ENCODE measurements at places on chromosomes 7 and 10. TPM values are rescaled to one million over a fixed set of nuclear protein-coding genes. Genes with fewer than 3 reads are reported as not detected.

DNA sequence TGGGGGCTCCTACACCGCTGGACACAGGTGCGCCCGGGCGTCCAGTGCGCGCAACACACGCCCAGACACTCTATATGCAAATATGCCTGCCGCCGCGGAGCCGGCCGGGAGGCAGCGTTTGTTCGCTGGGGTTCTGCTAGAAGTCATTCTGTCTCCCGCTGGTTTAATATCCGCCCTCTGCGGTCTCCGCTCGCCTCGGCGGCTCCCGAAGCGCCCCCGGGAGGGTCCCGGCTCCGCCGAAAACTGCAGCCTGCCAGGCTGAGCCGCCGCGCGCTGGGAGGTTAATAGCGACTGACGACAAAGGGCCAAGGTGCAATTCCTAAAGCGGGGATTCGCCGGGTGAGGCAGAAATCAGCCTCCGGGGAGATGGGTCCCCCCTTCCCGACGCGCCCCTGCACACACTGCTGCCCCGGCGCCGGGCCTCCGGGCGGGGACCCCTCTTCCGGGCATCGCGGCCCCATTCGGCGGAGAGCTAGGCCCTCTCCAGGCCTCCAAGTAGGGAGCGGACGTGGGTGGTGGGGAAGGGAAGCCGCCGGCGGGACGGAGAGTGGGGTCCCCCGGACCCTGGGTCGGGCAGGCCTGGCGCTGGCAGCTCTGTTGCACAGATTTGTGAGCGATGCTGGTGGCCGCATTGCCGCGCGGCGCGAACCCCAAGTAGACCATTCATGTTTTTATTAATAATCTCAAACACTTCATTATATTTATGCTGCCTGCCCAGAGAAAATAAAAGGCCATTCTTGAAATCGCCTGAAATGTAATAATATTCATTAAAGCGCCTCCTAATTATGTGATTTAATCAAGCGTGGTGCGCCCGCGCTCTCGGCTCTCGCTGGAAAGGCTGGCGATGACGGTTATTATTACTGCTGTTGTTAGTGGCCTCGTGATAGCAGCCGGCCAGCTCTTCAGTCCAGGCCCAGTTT is 9.1 kb downstream of the EN2 start:
- DNase-seq, result peak; percentile 74
- H3K4me3 ChIP-seq, result no peak overlapping the region
- no peaks in the 10 kb centered on the region for H3K36me3 ChIP-seq
- H3K27me3 ChIP-seq, result no peaks in the 10 kb centered on the region
- H3K4me1 ChIP-seq, result no peaks in the 10 kb centered on the region

DNA sequence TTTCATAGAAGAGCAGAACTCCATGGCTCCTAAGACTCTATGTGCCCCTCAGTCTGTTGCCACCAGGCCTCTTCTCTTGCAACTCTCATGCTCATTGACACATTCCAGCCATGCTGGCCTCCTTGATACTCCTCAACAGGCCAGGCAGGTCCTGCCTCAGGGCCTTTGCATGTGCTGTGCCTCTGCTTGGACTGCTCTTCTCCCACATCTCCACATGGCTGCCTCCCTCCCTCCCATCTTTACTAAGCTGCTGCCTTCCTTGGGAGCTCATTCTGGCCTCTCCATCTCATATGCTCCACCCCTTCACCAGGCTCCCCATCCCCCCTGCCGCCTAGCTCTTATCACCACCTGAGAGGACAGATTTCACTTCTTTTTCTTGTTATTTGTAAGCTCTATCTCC is 103.8 kb upstream of the GPR26 start:
- H3K27ac ChIP-seq, result no peak overlapping the region
- DNase-seq, result no peak
- H3K27me3 ChIP-seq, result no peaks in the 10 kb centered on the region
- H3K4me1 ChIP-seq, result no peaks in the 10 kb centered on the region

- no peak overlapping the region for H3K4me3 ChIP-seq
- no peaks in the 10 kb centered on the region for H3K27me3 ChIP-seq
- H3K36me3 ChIP-seq, result no peaks in the 10 kb centered on the region
- no peak overlapping the region for H3K27ac ChIP-seq
- no peaks in the 10 kb centered on the region for H3K4me1 ChIP-seq
Observed at GRCh38 chr7:124652237-124652636, 113.4 kb downstream of the GPR37 start.

GRCh38 chr7:23347033-23347681 is 48.0 kb downstream of the MALSU1 start:
- H3K27me3 ChIP-seq, result no peaks in the 10 kb centered on the region
- no peak overlapping the region for H3K4me3 ChIP-seq
- no peak for DNase-seq
- H3K27ac ChIP-seq, result no peak overlapping the region
- no peaks in the 10 kb centered on the region for H3K4me1 ChIP-seq

GRCh38 chr7:124723012-124723411 is 42.6 kb downstream of the GPR37 start:
- H3K27me3 ChIP-seq, result no peaks in the 10 kb centered on the region
- no peak overlapping the region for H3K4me3 ChIP-seq
- H3K4me1 ChIP-seq, result no peaks in the 10 kb centered on the region
- no peak overlapping the region for H3K27ac ChIP-seq

GRCh38 chr10:71527135-71527534 is 130.4 kb downstream of the CDH23 start:
- DNase-seq, result no peak
- H3K4me1 ChIP-seq, result no peaks in the 10 kb centered on the region
- H3K4me3 ChIP-seq, result no peak overlapping the region
- no peak overlapping the region for H3K27ac ChIP-seq
- H3K36me3 ChIP-seq, result no peaks in the 10 kb centered on the region
- no peaks in the 10 kb centered on the region for H3K27me3 ChIP-seq

DNA sequence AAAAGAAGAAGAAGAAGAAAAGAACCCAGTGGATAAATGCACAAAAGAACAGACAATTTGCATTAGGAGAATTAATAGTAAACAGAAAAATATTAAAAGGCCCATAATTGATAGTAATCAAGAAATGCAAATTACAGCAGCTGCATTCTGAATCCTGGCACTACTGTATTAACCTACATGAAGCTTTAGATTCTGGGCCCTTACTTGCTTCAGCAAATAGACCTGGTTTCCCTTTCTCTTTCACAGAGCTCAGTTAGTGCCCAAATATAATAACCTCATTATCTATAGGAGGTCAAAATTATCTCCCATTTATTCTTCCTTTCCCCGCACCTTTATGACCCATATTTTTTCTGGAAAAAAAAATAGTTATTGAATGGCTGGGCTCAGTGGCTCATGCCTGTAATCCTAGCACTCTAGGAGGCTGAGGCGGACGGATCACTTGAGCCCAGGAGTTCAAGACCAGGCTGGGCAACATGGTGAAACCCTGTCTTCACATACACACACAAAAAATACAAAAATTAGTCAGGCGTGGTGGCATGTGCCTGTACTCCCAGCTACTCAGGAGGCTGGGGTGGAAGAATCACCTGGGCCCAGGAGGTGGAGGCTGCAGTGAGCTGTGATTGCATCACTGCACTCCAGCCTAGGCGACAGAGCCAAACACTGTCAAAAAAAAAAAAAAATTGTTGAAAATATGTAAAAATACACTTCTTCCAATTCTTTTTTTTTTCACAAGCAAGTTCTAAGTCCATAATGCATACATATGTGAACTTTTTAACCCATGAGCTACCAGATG is 36.0 kb upstream of the PIK3AP1 start:
- no peak overlapping the region for H3K27ac ChIP-seq
- no peaks in the 10 kb centered on the region for H3K27me3 ChIP-seq
- no peaks in the 10 kb centered on the region for H3K36me3 ChIP-seq

DNA sequence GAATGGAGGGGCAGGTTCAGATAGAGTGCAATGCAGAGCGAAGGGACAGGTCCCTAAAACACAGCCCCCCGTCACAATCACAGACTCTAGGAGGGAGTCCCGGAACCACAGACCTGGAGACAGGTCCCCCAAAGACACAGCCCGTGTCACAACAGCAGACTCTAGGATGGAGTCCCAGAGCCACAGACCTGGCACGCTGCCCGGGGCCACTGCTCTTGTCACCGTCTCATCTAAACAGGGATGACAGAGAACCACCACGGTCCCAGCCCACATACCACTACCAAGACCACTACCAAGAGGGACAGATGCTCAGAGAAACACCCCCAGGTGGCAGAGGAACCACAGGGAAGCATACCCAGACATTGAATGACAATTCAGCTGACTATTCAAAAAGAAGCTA is 183.9 kb downstream of the TCERG1L start:
- no peak overlapping the region for H3K27ac ChIP-seq
- no peaks in the 10 kb centered on the region for H3K4me1 ChIP-seq
- no peak overlapping the region for H3K4me3 ChIP-seq
- no peaks in the 10 kb centered on the region for H3K36me3 ChIP-seq
- DNase-seq, result no peak
- H3K27me3 ChIP-seq, result no peaks in the 10 kb centered on the region

GRCh38 chr10:75776738-75777504 is 345.5 kb downstream of the LRMDA start:
- no peaks in the 10 kb centered on the region for H3K27me3 ChIP-seq
- no peak overlapping the region for H3K4me3 ChIP-seq
- no peak for DNase-seq
- H3K27ac ChIP-seq, result no peak overlapping the region
- no peaks in the 10 kb centered on the region for H3K36me3 ChIP-seq

- no peak overlapping the region for H3K4me3 ChIP-seq
- no peaks in the 10 kb centered on the region for H3K36me3 ChIP-seq
- H3K27me3 ChIP-seq, result no peaks in the 10 kb centered on the region
- no peak for DNase-seq
Observed at GRCh38 chr10:121076776-121077715, 225.9 kb downstream of the WDR11 start.

- H3K4me3 ChIP-seq, result no peak overlapping the region
- no peaks in the 10 kb centered on the region for H3K27me3 ChIP-seq
- no peak for DNase-seq
- no peaks in the 10 kb centered on the region for H3K36me3 ChIP-seq
- H3K27ac ChIP-seq, result no peak overlapping the region
- H3K4me1 ChIP-seq, result no peaks in the 10 kb centered on the region
Observed at GRCh38 chr10:69813632-69814031, 11.9 kb downstream of the COL13A1 start.

- H3K4me1 ChIP-seq, result peaks cover 4% of the 10 kb centered on the region
- H3K36me3 ChIP-seq, result no peaks in the 10 kb centered on the region
- no peak overlapping the region for H3K4me3 ChIP-seq
Observed at GRCh38 chr7:47634273-47634672, 52.4 kb upstream of the TNS3 start.

DNA sequence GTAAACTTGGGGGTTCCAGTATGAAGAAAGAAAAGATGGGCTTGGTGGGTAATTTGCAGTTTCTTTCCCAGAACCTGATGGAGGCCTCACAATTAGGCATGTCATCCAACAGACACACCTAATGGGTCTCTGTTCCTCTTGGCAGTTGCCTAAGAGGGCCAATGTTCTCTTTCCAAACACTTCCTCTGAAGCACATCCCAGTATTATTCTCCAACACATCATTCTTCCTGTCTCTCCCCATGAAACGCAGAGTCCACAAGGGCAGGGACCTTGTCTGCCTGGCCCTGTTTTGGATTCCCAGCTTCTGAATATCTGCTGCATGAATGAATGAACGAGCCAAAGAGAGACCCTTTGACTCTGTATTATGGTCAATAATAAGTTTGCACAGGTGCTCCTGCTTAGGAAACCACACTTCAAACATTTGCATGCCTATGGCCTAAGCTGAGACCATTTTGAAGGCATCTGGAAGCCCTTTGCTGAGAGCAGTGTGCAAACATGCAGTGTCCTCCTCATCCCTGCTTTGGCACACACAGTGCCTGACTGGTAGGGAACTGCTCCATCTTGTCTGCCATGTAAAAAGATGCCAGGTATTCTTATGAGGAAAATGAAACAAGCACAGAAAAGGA is 100.9 kb upstream of the CHST15 start:
- no peak overlapping the region for H3K4me3 ChIP-seq
- H3K27ac ChIP-seq, result no peak overlapping the region
- DNase-seq, result no peak
- no peaks in the 10 kb centered on the region for H3K27me3 ChIP-seq
- H3K4me1 ChIP-seq, result no peaks in the 10 kb centered on the region

GRCh38 chr7:143003393-143004051 is 23.4 kb downstream of the OR9A2 start:
- H3K4me1 ChIP-seq, result no peaks in the 10 kb centered on the region
- H3K4me3 ChIP-seq, result no peak overlapping the region
- H3K36me3 ChIP-seq, result no peaks in the 10 kb centered on the region
- H3K27ac ChIP-seq, result no peak overlapping the region

- H3K27me3 ChIP-seq, result peaks cover 1% of the 10 kb centered on the region
- H3K4me3 ChIP-seq, result no peak overlapping the region
- no peak overlapping the region for H3K27ac ChIP-seq
- no peaks in the 10 kb centered on the region for H3K4me1 ChIP-seq
- DNase-seq, result peak; percentile 69
Observed at GRCh38 chr10:129854796-129855705, 109.0 kb downstream of the EBF3 start.

DNA sequence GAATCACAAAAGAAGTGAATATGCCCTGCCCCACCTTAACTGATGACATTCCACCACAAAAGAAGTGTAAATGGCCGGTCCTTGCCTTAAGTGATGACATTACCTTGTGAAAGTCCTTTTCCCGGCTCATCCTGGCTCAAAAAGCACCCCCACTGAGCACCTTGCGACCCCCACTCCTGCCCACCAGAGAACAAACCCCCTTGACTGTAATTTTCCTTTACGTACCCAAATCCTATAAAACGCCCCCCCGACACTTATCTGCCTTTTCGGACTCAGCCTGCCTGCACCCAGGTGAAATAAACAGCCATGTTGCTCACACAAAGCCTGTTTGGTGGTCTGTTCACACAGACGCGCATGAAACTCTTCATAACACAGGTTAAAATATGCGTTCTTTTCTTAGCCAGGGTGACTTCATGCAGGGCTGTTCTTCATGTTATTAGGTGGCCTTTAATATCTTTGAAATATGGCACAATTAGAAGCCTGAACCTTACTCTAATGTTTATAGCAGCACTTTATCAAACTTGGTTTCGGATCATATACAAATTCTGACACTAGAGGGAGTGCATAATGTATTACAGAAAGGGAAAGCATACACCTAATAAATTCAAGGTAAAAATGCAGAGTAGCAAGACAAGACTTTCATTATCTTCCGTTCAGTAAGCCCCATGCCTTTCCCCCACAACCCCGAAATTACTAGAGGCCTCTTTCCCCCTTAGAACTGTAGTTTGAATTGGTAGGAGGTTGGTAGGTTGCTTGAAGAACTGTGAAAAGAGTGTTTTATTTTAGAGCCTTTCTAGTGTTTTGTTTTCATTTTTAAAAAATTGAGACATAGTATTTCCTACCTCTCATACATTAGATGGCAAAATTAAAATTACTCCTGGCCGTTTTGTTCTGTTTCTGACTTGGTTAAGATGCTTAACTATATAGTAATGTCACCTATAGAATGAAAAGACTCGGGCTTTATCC is 117.9 kb downstream of the NPY start:
- DNase-seq, result no peak
- H3K4me3 ChIP-seq, result peak overlapping the region; percentile 59
- H3K4me1 ChIP-seq, result no peaks in the 10 kb centered on the region
- H3K27ac ChIP-seq, result no peak overlapping the region
- H3K36me3 ChIP-seq, result no peaks in the 10 kb centered on the region
- H3K27me3 ChIP-seq, result no peaks in the 10 kb centered on the region

The UCN3 gene
- not detected for total RNA-seq

The SH2D4B gene
- 0.27 TPM for total RNA-seq

The ITPRID1 gene
- total RNA-seq, result not detected

The ITGA8 gene
- total RNA-seq, result 516 TPM

The ACADSB gene
- total RNA-seq, result 17.9 TPM

The RARRES2 gene
- total RNA-seq, result 121 TPM

The KIAA1217 gene
- total RNA-seq, result 18.3 TPM

The RAB19 gene
- not detected for total RNA-seq

The FAM241B gene
- total RNA-seq, result 10.6 TPM

The ENTPD7 gene
- 8.2 TPM for total RNA-seq

The SLC26A3 gene
- total RNA-seq, result not detected

All from aorta (tissue), 5 donors.